ENCODE measurements at places on chromosomes 4 and X.

GRCh38 chr4:118285931-118286330 lies 66.9 kb downstream of the PRSS12 start:
- no peak for DNase-seq

GRCh38 chr4:153094435-153094834 lies 109.8 kb upstream of the TRIM2 start:
- DNase-seq: peak; percentile 3

DNA sequence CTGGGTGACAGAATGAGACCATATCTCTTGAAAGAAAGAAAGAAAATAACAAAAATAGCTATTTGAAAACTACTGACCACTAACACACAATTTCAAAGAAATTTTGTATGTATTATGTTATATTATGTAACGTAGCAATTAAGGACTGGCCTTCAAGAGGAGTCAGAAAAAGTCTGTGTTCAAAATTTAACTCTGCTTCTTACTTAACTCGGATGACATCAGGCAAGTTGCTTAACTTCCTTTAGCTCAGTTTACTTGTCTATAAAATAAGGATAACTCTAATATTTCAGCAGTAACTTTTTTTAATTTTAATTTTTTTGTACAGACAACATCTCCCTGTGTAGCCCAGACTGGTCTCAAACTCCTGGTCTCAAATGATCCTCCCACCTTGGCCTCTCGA lies 14.6 kb upstream of the PRSS12 start:
- DNase-seq: no peak

GRCh38 chrX:56618323-56618722 lies 54.9 kb downstream of the UBQLN2 start:
- no peak for DNase-seq

DNA sequence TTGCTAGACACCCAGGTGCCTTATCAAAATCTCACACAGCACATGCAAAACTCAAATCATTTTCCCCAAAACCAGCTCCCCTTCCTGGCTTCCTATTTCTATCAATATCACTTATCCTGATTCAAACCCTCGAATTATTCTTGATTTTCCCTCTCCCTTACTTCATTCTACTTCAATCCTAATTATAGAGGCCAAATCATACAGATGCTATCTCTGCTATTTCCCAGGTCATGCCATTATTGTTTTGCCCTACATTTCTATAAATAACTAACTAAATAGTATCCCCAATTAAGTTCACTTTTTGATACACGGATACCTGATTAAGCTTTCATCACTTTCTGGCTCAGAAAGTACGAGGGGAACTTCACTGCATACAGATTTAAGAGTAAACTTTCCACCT lies 62.4 kb downstream of the FBXL5 start:
- no peak for DNase-seq

DNA sequence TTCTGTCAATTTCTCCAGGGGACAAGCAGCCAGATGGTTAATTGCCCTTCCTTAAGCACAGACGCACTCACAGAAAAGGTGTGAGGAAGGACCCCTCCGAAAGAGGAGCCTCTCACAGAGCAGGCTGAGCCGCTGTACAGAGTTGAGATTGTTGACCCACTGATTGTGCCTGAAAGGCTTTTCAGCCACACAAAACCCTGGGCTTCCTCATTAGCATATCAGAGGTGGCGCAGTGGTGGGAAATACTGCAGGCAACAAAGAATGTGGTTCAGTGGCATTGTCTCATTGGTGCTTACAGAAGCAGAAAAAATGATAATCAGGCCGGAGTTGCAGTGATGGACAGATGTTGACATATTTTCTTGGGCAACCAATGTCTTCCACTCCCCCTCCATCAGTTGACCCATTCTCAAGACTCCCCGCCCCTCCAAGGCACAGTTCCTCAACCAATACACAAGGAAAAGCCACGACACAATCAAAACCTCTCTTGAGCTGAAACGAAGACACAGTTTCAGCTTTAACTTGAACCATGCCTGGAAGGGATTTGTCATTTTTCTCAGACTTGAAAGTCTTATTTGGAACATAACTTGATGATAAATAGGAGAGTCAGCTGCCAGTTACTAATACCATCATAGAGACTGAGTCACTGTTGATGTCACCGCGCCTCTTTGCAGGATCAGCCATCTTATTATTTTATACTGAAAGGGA lies 53.1 kb downstream of the ATXN3L start:
- DNase-seq: no peak

GRCh38 chr4:153374442-153374841 lies 30.0 kb downstream of the MND1 start:
- DNase-seq: no peak

DNA sequence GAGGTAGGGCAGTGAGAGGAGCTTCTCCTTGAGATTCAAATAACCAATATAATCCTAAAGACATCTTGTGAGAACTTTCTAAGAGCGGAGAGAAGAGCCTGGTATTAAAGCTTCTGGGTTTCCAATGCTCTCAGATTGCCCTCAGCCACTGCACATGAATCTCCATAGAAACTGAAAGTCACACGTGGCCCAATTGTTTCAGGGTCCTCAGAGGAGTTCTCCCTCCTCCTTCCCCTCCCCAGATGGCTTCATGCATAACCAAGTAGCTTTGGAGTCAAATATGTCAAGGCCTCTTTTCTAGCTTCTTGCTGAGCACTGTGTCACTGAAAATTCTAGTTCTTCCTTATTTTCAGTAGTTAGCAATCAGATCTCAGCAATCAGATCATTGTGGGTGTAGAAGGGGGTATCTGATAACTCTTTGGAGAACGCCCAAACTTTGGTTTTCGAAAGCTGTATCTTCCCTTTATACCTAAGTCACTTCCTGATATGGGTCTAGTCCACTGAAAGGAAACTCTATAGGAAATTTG lies 2.2 kb downstream of the BTK start:
- DNase-seq: no peak

- no peak for DNase-seq
These were observed 815.8 kb upstream of the EPHA5 start for GRCh38 chr4:66486068-66486467.

DNA sequence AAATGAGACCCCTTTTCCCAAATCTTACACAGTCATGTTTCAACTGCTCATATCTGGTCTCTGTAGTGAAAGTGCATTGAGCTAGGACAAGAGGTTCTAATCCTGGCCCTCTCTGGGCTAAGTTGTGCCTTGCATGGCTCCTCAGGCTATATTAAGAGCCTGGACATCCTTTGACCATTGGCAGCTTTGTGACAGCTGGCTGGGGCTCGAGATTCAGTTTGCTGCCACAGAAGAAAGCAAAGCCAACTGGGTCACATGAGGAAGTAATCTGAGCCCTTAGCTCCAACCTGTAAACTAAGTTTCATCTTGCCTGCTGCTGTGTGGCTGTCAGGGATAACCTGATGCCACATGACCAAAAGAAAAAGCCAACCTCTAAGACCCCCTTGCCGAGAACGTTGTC lies 51.8 kb upstream of the JADE1 start:
- peak; percentile 4 for DNase-seq

GRCh38 chr4:98485816-98486345 lies 172.5 kb downstream of the TSPAN5 start:
- DNase-seq: no peak

DNA sequence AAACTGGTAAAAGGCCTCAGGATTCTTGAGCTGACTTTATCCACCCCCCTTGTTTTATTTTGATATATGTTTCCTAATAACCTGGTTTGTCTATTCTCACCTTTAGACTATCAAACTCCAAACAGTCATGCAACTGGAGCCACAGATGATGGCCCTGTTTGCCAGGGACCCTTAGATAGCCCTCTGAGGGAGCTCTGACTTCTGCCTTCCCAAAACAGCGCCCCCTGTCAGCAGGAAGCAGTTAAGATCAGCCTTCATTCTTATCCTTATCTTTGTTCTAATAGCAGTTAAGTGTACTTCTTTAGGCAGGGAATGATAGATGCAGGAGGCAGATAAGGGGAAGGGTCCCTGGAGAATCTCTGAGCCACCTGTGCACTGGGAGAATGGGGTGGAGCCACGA lies 27.5 kb upstream of the CXCL13 start:
- DNase-seq: no peak

DNA sequence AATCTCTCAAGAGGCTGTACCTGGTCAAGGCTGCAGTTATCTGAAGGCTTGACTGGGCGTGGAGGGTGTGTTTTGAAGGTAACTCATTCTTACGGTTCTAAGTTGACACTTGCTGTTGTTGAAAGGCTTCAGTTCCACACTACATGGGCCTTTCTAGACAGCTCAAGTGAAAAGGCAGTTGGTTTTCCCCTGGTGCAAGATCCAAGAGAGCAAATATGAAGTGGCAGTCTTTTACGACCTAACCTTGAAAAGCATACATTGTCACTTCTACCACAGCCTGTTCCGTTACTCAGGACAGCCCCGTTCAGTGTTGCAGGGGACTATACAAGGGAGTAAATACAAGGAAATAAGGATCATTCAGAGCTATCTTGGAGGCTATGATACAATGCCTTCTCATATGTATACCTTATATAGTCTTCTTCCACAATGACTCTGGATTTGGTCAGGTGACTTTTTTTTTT lies 46.2 kb downstream of the PDS5A start:
- DNase-seq: no peak

- no peak for DNase-seq
These were observed 4.7 kb downstream of the SRPX2 start for GRCh38 chrX:100648458-100649417.

- no peak for DNase-seq
These were observed 6.3 kb upstream of the ZNF827 start for GRCh38 chr4:145944886-145945285.
